ENCODE measurements at places on chromosomes 6 and 20. TPM values are rescaled to one million over a fixed set of nuclear protein-coding genes. Genes with fewer than 3 reads are reported as not detected.

DNA sequence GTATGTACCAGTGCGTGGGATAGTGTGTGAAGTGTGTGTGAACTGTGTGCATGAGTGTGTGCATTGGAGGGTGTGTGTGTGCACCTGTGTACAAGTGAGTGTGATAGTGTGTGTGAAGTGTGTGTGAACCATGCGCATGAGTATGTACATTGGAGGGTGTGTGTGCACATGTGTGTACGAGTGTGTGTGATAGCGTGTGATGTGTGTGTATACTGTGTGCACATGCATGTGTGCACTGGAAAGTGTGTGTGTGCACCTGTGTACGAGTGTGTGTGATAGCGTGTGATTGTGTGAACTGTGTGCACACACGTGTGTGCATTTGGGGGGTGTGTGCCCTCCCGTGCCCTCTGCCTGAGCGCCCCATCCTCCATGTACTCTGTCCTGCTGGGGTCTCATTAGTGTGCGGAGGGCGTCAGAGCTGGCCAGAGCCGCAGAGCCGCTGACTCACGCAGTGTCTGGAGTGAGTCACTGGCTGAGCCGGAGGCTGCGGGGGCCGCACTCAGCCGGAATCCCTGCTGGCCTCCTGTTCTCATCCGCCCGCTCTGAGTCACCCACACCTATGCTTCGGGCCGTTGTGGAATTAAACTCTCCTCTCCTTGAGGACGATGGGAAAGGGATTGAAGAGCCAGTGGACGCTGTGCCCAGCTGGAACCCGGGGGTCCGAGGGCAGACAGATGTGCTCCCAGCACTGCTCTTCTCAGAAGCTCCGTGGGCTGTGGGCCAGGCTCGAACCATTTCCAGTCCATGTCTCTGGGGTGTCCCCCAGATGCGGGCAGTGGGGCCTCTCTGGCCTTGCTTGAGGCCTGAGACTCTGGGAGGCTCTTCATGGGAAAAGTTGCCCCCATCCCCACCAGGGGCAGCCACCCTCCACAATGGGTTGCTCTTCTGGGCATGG is 27.3 kb upstream of the STX16 start:
- no peaks in the 10 kb centered on the region for H3K36me3 ChIP-seq
- H3K27ac ChIP-seq, result no peak overlapping the region
- peak; percentile 23 for DNase-seq
- peaks cover under 1% of the 10 kb centered on the region for H3K4me1 ChIP-seq
- H3K27me3 ChIP-seq, result no peaks in the 10 kb centered on the region

GRCh38 chr6:43896329-43897255 is 126.6 kb downstream of the VEGFA start:
- H3K27ac ChIP-seq, result peak overlapping the region; percentile 44
- DNase-seq, result no peak
- H3K27me3 ChIP-seq, result peaks cover 8% of the 10 kb centered on the region

GRCh38 chr6:157773248-157773773 is 49.7 kb upstream of the SNX9 start:
- H3K27me3 ChIP-seq, result peaks cover 8% of the 10 kb centered on the region
- H3K4me3 ChIP-seq, result no peak overlapping the region
- no peaks in the 10 kb centered on the region for H3K36me3 ChIP-seq
- DNase-seq, result no peak
- peak overlapping the region; percentile 46 for H3K27ac ChIP-seq

DNA sequence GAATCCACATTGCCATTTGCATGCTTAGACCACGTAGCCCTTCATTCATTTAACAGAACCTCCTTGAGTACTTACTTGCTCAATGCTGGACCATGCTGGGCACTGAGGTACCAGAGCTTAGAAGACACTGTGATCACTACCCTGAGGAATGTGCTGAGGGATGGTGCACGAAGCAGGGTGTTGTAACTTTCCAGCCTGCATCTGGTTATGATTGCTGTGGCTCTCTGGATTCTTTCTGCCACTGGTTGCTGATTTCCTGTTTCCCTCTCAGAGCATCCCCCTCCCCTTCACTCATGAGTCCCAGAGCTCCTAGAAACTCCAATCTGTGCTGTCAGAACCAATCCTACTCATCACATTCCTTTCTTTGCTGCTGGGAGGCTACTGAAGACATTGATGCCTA is 537.4 kb downstream of the PTPRT start:
- H3K36me3 ChIP-seq, result peaks cover 2% of the 10 kb centered on the region
- peaks cover 13% of the 10 kb centered on the region for H3K4me1 ChIP-seq
- H3K27ac ChIP-seq, result no peak overlapping the region
- H3K4me3 ChIP-seq, result no peak overlapping the region
- H3K27me3 ChIP-seq, result peaks cover 10% of the 10 kb centered on the region

Gene BTN2A1
- total RNA-seq, result 25.8 TPM

Gene KIF3B
- 45.5 TPM for total RNA-seq

DNA sequence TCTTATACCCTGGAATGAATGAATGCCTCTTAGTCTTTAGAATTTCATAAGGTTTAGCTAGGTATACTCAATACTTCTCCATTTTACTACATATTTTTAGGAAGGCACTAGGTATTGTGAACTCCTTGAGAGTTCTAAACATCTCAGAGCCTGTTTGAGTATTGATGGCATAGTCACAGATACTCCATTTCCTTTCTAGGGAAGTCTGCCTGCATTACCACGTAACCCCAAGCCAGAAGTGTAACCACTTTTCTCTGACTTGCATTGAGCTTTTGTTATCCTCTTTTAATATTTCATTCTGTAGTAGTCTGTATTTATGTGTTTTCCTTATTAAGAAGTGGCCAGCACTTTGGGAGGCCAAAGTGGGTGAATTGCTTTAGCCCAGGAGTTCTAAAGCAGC is 12.2 kb downstream of the TOP1 start:
- H3K36me3 ChIP-seq, result peaks cover 8% of the 10 kb centered on the region
- peaks cover 45% of the 10 kb centered on the region for H3K4me1 ChIP-seq
- H3K27me3 ChIP-seq, result no peaks in the 10 kb centered on the region
- H3K27ac ChIP-seq, result no peak overlapping the region

Measured in neural crest cell (in vitro differentiated cells).